ENCODE measurements at places on chromosomes 5 and 9.

GRCh38 chr5:61319388-61320146 is 12.5 kb upstream of the ZSWIM6 start:
- no peak for DNase-seq

DNA sequence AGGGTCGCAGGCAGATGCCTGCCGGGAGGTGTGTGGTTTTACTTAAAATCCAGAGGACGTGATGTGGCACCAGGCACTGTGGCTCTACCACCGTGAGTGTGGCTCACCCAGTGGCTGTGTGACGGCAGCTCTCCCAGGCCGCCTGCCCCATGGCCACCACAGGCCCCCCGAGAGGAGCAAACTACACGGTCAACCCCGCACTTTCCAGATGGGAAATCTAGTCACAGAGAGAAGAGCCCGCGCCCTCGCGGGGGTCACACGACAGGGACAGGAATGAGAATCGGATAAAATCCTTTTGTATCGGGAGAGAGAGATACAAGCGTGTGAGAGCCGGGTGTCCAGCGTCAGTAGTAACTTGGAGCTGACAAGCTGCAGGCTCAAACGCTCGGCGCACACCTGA is 24.4 kb downstream of the TERT start:
- DNase-seq: no peak

- no peak for DNase-seq
Measured at GRCh38 chr5:137409736-137410135, 89.4 kb downstream of the SPOCK1 start.

DNA sequence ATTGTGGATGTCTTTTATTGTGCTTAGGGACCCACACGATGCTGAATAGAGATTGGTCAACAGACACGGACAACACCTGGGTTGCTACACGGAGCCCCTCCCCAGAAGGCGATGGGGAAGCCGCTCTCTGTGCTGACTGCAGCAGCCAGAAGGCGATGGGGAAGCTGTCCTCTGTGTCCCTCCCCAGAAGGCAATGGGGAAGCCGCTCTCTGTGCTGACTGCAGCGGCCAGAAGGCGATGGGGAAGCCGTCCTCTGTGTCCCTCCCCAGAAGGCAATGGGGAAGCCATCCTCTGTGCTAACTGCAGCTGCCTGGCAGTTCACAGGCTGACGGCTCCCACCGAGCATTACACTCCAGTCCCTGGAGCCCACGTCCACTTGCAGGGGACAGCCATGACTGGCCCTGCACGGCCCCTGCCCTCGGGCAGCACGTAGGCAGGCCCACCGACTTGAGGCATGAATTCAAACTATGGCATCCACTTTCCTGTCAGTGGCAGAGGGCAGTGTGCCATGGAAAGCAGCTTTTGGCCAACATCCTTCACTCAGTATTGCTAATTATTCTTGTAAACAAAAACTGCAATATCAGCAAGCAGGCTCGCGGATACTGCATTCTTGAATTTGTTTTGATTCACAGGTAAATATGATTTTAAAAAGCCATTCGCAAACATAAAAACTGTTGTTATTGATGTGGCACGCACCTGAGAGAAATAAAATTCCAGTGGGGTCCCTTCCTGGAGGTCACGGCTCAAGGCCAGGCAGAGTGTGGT is 48.1 kb upstream of the CLPTM1L start:
- no peak for DNase-seq

DNA sequence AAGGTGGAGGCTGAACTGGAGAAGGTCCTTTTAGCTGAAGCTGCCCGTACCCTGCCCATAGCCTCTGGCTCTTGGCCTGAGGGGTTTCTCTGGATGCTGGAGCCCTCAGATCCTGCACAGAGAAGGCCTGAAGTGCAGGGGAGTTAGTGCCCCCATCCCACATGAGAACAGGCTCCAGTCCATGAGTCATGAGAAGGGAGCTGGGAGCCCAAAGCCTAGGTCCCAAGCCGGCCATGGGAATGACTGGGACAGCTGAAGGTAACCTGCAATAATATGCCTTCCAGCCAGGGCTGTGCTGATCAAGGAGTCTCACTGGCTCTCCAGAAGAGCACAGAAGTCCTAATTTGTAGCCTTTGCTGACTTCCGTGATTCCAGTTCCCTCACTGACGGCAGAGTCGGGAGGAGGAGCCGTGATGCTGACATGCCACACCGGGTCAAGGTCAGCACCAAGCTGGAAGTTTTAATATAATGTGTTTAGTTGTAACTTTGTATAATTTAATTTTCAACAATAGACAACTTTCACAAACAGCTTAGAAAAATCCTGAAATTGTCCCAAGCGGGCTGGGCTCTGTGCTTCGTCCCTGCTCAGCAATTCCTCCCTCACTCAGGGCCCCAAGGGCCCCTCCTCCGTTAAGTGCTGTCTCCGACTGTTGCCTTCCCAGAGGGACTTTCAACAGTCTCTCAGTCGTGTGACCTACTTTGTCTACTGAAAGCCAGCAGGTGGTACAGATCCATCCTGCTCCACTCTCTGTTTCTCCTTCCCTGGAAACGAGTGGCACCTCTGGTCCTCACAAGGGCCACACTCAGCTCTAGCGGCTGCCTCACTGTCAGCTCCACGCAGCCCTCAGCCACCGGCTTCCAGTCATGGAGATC is 387.8 kb downstream of the GADD45G start:
- DNase-seq: no peak

DNA sequence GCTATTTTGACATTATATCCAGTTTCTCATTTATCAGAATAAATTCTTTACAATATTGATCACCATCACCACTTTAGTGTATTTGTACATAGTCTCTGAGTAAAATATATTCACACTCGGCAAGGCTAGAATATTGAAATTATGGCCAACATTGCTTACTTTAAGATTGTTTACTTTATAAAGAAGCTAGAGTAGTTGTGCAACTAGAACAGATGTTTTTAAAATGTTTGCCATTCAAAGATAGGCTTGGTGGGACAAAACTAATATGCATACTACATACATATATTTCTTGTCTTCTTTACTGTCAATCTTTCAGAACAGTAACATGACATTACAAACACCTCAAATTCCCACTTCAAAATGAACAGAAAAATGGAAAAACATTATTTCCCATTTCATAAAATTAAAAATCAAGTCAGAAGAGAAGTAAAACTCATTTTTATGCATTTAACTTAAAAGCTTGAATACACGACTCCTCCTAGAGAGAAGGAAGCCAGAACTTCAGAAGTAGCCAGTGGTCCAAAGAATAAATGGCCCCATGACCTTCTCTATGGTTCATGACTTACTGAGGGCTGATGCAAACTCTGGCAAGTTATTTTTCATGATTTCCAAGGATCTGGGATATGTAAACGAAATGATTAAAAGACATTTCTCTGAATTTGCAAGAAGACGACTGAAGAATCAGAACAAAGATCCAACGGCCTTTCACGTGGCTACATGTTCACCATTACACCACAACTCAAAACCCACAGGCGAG is 14.1 kb downstream of the MTX3 start:
- no peak for DNase-seq

- DNase-seq: no peak
Measured at GRCh38 chr9:9045072-9045471, 1245.5 kb upstream of the DMAC1 start.

GRCh38 chr9:126144603-126145456 is 181.8 kb upstream of the MVB12B start:
- no peak for DNase-seq

- no peak for DNase-seq
Measured at GRCh38 chr5:25459082-25459481, 814.3 kb upstream of the CDH10 start.
